Fibroblast of mammary gland (primary cell): ENCODE measurements at places on chromosomes 2 and 18.

GRCh38 chr2:56510610-56511009, 326.8 kb downstream of the CCDC85A start:
- no peak for DNase-seq

DNA sequence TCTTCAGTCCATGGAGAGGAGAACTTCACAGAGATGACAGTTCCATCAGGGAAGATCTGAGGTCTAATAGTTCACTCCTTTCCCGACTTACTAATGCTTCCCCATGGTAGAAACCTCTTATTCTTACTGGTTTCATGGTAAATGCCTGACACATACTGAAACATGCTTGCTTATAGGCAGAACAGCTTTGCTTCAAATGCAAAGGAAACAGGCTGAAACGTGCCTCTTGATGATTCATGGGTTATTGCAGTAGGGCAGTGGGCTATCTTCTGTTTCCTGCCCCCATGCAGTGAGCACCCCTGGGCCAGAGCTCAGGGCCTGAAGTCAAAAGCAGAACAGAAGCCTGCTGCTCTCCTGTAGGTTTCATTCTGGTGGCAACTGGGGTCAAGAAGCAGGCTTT, 223.5 kb downstream of the RDH14 start:
- DNase-seq, result no peak

- DNase-seq, result no peak
Measured at GRCh38 chr2:122886479-122887145, 1131.2 kb downstream of the TSN start.

DNA sequence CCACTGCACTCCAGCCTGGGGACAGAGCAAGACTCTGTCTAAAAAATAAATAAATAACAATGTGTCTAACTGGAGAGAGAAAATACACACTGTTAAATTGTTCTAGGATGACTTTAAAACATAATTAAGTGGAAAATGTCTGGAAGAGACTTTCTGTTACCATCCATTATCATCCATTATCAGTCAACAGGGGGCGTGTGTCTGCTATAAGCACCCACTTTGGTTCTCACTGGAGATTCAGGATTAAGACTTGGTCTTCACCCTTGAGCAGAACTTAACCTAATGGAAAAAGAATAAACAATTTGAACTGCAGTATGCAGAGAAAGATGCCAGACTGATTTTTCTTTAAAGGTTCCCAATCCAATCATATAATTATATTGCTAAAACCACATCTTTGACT, 999.8 kb upstream of the GYPC start:
- no peak for DNase-seq

GRCh38 chr2:171545086-171545485, 22.8 kb downstream of the CYBRD1 start:
- no peak for DNase-seq

DNA sequence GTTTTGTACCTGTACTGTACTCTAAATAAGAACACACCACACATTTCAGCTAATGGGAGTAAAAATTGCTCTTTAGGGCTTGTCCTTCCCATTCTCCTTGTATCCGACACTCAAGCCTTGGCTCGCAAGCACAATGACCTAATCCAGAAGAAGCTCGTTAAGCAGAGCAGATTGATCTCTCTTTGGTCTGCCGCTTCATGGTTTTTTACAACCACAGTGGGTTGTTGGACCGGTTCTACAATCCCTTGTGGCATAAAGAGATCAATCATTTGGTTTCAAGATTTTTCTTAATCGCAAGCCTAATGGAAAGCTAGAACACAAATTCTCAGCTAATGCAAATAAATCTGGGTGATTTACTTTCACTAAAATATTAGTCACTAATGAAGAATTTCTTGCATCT, 662.1 kb downstream of the LRP1B start:
- DNase-seq, result no peak

DNA sequence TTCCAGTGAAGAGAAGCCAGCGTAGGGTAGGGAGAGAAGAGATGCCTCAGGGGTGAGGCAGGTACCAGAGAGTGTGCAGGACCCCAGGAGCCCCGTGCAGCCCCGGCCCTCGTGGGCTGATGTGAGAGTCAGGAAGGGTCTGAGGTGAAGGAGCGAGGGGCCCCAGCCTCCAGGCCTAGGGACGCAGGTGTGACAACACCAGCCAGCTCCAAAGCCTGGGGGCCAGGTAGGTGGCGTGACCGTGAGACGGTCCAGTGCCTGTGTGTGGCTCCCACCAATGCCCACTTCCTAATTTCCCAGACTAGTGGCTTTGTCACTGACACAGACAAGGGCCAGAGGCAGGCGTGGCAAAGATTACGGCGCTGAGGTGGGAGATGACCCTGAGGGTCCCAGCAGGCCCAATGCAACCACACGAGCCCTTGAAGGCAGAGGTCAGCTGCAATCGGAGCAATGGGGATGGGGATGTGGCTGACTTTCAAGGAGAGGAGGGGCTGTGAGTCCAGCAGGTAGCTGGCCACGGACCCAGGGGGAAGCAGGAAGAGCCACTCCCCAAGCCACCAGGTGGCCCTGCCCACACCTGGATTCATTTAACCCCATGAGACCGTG, 86.0 kb upstream of the SNTG2 start:
- DNase-seq, result no peak

- peak; percentile 57 for DNase-seq
Measured at GRCh38 chr2:239249776-239250175, 151.0 kb downstream of the HDAC4 start.

GRCh38 chr2:46305767-46306166, 8.6 kb downstream of the EPAS1 start:
- no peak for DNase-seq

- no peak for DNase-seq
Measured at GRCh38 chr2:222776792-222777191, 84.0 kb upstream of the ACSL3 start.

DNA sequence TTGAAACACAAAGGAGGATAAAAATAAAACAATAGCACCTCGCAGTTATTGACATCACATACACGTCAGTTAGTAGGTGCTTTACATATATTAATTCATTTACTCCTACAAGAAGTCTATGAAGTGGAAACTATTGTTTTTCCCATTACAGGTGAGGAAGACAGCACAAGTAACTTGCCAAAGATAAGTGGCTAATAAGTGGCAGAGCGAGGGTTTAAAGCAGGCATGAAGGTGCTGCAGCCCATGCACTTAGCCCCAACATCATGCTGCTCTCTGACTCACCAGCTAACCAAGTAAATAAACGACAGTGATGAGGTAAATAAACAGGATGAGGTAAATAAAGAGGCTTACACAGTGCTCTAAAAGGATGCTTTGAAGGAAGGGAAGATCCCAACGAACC, 498.6 kb upstream of the ZEB2 start:
- DNase-seq, result no peak

- DNase-seq, result peak; percentile 48
Measured at GRCh38 chr18:12645751-12646203, 12.1 kb downstream of the SPIRE1 start.

DNA sequence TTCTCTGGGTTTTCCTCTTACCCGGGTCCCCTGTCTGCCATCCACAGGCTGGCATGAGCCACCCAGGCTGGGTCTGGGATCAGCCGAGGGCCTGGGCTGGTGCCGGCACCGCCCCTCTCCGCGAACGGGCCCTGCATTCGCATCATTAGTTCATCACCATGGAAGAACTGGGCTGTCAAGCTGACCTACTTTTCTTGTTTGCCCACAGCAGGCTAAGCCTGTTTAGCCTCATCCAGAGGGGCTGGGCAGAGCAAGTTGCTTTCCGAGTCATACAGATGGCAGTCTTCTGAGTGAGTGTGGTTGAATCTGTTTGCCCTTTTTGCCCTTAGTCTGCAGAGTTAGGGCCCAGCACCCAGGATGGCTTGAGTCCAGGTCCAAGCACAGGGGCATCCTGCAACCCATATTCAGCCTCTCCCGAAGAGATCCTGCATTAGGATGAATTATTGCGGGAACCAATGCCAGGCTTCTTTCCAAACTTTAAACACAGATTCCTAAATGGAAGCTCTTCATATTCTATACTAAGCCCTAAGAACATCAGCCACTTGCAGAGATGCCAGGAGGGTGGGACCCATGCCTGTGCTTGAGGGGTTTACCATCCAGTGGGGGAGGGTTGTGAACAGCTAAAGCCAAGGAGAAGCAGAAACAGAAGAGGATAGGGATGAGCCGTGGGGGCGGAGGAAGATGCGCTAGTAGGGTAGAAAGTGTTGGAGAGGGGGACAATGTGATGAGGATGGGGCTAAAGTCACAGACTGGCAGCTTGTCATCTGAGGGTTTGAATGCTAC, 68.0 kb downstream of the NPAS2 start:
- no peak for DNase-seq

DNA sequence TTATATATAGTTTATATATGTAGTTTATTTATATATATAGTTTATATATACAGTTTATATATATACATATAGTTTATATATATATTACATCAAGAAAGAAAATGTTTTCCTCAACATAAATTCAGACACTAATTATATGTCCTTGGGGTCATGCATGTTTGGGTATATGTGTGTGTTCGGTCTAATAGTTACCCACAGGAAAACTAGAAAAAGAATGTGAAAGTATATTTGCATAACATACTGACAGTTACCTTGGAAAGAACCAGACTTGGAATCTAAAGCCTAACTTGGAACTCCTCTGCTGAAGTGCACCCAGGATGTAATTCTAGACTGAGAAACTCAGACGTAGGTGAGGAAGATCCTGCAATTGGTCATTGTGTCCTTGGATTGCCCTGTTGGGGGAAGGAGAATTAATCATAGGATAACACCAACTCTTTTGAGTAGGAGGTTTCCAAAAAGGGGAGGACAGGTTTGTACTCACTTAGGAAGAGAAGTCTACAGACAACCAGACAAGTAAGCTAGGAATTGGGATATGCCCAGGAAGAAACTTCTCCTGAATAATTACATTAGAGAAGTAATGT, 8.9 kb upstream of the SLC25A12 start:
- DNase-seq, result no peak

DNA sequence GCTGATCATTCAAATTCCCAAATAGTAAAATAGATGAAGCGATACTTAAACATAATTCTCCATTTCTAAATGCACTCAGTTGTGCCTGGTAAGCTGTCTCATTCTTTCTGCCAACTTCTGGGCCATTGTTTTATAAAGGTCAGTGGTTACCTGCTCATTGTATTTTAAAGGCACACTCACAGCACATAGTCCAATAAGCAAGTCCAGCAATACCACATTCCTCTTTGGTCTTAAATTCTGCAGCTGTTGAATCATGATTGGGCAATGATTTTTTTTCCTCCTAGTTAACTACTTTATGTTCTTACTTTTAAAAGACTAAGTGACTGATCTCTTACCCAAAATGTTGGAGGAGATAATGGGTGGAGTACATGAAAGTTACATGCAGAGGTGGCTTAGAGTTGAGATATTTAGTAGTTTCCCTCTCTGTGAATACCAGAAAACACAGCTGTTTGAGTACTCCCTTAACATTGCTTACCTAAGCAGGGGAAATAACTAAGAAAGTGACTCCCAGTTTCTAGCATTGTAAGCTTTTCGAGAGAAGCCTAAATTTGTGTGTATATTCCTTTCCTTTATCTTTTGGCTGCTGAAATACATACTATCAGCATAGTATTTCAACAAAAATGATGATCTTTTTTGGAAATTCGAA, 220.7 kb downstream of the CAMKMT start:
- peak; percentile 58 for DNase-seq

GRCh38 chr18:10408131-10408530, 46.3 kb upstream of the APCDD1 start:
- DNase-seq, result no peak

DNA sequence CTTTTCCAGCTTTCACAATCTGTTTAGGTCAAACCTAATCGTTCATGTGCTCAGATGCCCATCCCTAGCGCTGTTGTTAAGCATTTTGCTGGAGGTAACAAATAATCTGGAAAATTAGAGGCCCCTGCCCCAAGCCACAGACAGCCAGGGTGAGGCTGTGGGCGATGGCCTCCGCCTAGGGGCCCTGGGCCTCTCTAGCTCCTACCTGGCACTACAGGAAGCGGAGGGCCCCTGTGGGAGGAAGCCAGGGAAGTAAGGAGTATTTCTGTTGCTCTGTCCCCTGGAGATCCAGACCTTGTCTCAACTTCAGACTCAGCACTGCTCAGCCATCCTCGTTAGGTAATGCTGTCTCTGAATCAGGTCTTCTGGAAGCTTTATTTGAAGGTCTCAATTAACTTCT, 12.4 kb upstream of the FOSL2 start:
- no peak for DNase-seq

- no peak for DNase-seq
Measured at GRCh38 chr2:112004253-112004645, 50.8 kb upstream of the TMEM87B start.

GRCh38 chr2:47203995-47204394, 48.9 kb upstream of the STPG4 start:
- no peak for DNase-seq
